ENCODE measurements at places on chromosomes 2 and 18. TPM values are rescaled to one million over a fixed set of nuclear protein-coding genes. Genes with fewer than 3 reads are reported as not detected.

SERPINB13 gene
- polyA plus RNA-seq: not detected

CMPK2 gene
- 6.9 TPM for polyA plus RNA-seq

SLC30A3 gene
- 0.98 TPM for polyA plus RNA-seq

SCTR gene
- 5.8 TPM for polyA plus RNA-seq

CD8B2 gene
- 0.31 TPM for polyA plus RNA-seq

All from left renal pelvis (tissue), 4 donors.